Foreskin fibroblast (primary cell): ENCODE measurements at places on chromosomes 4 and X.

GRCh38 chr4:145719752-145720624 lies 40.0 kb downstream of the C4orf51 start:
- DNase-seq, result no peak

DNA sequence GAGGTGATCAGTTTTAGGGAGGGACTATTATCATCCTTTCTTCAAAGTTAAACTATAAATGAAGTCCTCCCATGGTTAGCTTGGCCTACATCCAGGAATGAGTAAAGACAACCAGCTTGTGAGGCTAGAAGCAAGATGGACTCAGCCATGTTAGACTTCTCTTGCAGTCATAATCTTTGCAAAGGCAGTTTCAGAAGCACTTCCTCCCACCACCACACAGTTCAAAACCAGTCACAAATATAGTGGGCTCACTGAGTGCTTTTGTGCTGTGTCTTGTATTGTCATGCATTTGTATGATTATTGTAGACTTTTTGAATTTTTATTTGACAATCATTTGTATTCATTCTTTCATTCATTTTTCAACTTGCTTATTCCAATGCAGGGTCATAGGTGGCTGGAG lies 204.5 kb downstream of the ZNF674 start:
- no peak for DNase-seq

DNA sequence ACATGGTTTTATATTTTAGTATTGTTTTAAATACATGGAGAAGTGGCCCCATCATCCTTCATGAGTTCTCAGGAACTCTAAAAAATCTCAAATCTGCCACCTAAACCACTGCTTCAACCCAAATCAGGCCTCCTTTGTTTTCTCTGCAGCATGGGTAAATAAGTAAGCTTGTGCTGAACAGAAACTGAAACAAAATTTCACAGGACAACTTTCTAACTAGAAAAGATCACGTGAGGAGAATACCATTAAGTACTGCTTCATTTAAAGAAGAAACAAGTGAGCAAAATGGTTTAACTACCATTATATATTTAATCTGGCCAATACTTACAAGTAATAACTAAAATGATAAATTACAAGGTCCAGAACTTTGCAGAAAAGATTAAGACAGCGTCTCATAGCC lies 2.5 kb downstream of the ARAP2 start:
- no peak for DNase-seq

- no peak for DNase-seq
These were observed 173.1 kb upstream of the VCX3A start for GRCh38 chrX:6708041-6708440.

DNA sequence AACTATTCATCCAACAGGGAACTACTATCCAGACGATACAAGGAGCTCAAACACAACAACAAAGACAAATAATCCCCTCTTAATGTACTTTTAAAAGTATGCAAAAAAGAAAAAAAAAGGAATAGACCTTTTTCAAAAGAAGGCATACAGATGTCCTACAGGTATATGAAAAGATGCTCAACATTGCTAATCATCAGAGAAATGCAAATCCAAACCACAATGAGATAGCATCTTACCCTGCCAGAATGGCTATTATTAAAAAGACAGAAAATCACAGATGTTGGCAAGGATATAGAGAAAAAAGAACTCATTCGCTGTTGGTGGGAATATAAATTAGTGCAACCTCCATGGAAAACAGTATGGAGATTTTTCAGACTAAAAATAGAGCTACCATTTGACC lies 67.1 kb upstream of the ENPP6 start:
- DNase-seq, result no peak

DNA sequence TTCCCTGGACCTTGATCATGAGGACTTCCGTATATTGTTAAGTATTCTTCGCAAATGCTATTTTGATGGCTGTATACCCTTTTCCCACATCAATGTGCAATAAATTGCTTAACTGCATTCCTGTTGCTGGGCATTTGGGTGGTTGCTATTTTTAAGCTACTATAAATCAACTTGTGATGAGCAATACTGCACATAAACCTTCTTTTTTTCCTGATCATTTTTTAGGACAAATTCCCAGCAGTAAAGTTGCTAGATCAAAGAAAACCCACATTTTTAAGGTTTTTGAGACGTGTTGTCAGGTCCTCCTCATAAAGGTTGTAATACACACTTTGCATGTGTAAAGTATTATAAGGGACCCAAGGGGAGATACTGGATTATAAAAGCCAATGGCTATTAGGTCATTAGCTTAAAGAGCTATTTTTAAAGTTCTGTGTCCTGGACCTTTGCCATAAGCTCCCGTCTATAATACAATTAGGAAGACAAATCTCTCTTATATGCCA lies 35.6 kb downstream of the LIMCH1 start:
- peak; percentile 46 for DNase-seq

GRCh38 chr4:87882321-87882720 lies 49.6 kb downstream of the MEPE start:
- no peak for DNase-seq

GRCh38 chr4:124151031-124151430 lies 561.5 kb downstream of the ANKRD50 start:
- peak; percentile 17 for DNase-seq

DNA sequence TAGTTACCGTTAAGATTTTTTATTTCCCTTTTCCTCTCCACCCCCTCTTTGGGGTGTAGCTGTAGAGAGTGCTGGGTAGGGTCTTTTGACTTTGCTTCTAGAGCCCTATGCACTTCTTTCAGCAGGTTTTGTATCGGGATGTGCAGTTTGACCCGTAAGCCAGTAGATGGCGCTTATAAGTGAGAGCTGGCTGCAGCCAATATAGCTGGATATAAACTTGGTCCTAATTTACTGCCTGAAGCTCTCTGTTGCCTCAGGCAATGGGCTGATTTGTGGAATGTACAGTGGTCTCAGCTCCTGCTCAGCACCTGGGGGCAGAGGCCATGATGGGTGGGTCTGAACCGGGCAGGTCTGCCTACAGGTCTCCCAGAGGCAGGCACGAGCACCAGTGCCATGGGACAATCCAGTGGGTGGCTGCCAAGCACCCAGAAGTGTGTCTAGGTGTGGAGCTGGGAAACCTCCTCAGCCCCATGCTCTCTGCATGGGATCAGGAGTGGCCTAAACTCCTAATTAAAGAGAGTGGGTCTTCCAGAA lies 146.5 kb downstream of the SPANXN1 start:
- DNase-seq, result no peak

- no peak for DNase-seq
These were observed 66.9 kb upstream of the C4orf50 start for GRCh38 chr4:6085028-6085690.

- DNase-seq, result no peak
These were observed 6.7 kb upstream of the ZCCHC18 start for GRCh38 chrX:104105330-104106262.

DNA sequence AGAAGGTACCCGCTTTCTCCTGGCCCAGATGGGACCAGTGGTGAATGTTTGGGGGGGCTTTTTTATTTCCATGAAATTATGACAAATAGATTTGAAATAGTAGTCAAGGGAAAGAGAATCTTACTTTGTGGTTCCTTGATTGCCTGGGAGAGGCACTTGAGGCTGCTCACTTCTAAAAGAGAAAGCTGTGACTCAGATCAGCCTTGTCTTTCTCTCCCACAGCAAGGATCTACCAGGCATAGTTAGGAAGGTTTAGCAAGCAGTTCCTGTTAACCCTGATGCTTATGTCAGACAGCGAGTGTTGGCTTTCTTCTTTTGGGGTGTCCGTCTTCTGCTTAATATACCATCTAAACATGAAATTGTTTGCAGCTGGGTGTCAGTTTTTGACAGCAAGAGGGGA lies 114.5 kb downstream of the TSPAN7 start:
- no peak for DNase-seq

DNA sequence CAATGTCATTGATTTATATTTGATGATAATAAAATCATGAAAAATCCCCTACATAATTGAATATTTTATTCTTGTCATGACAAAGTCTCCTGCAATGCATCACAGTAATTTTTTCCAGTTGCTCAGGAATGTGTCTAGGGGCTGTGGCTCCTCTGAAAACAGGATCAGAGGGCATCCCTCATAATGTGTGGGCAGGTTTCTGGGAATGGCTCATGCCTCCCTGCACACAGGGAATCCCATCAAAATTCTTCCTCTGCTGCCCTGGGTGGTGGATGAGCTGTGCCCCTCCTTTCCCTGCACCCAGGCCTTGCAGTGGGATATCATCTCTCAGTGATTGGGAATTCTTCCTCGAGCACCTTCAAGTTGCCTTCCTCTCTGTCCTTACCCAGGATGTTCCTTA lies 20.4 kb upstream of the PUDP start:
- no peak for DNase-seq

DNA sequence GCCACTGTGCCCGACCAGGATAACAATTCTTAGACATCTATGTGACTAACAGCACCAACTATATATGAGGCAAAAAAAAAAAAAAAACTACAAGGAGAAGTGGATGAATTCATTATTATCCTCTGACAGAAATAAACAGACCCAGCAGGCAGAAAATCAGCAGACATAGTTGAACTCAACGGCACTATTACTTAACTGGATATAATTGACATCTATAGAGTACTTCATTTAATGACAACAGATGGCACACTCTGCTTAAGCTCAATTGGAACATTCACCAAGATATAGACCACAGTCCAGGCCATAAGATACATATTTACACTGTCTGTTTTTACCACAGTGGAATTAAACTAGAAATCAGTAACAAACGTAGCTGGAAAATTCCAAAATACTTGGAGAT lies 13.3 kb downstream of the CLDN22 start:
- DNase-seq, result no peak

DNA sequence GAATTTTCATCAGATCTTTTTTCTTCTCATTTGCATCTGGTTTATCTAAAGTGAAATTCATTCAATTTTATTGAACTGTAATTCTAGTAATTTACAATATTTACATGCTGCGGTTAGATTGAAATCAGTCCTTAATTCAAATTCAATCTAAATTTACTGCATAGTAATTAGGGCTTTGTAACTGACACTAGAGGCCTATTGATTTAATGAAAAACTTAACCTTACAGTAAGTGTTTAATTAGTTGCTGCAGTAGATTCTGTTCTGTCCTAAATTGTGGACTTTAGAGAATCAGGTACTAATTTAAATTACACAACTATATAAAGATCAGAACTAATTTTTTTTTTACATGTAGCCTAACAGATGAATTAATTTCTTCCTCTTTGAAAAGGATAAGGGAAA lies 758.8 kb upstream of the TENM3 start:
- no peak for DNase-seq

DNA sequence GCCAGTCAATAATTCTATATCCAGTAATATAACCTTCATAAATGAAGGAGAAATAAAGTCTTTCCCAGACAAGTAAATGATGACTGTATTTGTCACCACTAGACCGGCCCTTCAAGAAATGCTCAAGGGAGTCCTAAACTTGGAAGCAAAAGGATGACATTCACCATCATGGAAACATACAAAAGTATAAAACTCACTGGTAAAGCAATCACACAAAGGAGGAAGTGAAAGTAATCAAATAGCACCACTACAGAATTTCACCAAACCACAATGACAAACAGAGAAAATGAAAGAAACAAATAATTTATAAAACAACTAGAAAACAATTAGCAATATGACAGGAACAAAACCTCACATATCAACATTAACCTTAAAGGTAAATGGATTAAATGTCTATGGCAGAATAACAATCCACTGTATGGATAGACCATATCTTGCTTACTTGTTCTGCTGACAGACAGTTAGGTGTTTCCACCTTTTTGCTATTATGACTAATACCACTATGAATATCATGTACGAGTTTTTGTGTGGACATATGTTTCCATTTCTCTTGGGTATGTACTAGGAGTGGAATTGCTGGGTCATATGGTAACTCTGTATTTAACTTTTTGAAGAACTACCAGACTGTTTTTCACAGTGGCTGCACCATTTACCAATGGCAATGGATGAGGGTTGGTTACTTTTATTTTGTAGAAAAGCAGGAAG lies 44.9 kb downstream of the NAT8L start:
- no peak for DNase-seq

DNA sequence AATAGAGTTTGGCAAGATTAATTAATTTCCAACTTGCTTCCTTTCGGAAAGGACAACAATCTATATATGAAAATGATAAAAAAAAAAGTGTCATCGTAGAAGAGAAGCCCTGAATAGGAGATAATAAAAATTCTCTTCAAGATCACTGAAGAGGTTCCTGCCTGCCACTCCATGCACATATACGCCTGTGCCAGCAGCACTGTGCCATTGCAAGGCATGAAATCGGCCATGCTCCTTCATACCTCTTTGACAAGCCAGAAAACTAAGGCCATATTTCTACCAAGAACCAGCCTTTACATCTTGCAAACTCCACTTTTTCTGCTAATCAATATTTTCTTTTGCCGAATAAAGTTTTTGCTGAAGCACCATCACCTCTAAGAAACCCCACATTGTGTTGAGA lies 365.5 kb downstream of the CXXC4 start:
- no peak for DNase-seq

DNA sequence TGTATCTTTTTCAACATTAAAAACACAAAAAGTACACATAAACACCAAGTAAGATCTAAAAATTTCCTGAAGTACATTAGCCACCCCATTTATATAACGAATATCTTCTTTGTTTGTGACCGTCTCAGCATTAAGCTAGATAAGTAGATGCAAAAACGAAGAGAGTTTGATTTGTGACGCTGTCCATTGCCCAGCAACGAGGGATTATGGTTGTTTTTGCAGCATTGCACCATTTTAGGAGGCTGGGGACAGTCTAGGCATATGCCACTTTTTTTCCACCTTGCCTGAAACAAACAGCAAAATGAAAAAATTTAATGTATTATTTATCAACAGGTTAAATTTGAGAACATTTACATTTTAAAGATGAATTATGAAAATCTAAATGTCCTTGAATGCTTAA lies 12.0 kb upstream of the IGSF1 start:
- no peak for DNase-seq

- DNase-seq, result no peak
These were observed 9.4 kb upstream of the CLDN34 start for GRCh38 chrX:9957743-9958142.

DNA sequence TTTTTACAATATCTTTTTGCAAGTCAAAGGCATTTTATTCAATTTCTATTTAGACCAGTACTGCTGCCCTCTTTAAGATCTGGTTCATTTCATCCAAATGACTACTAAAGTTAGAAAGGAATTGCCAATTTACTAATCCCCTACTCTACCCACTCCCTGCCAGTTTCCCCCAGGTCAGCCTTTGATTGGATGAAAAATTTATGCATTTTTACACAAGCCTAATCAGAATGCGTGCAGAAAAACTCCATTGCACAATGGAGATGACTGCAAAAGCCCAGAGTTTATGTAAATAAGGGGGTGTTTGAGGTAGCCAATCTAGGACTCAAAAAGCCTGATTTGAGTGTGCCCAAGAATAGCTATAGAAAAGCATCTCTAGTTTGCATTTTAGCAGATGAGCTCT lies 310.6 kb downstream of the PABPC4L start:
- DNase-seq, result no peak
